ENCODE measurements at places on chromosomes 16 and 17.
A peak's percentile ranks its signal among the peaks of the same experiment; 100 is the strongest.

DNA sequence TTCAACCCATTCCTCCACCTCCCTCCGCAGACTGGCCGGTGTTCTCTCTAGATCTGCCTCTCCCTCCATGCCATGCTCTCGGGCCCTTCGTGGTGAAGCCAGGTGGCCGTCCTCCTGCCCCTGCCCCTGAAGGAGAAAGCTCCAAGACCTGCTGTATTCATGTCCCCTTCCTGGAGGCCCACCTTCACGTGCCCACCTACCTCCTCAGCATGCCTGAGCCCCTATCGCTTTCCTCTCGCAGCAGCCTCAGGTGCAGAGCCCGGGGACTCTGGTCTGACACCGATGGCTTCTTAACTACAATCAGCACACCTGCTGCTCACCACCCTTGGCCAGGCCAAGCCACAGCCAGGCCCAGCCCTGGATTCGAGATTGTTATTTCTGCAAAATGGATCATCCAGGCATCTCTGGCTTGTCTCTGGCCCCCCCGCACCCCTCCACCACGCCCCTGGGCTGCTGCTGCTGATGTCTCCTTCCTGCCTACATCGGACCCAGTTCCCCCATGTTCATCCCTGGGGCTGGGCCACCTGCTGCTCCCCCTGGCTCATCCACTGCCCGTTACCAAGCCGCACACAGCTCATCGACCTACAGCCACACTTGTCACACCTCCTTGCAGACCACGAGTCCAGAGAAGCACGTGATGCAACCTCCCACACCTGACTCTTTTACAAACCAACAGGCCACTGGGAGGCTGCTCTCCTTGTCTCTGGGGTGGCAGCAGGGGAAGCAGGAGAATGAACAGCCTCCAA is 32.5 kb upstream of the TNFRSF13B start:
- no peak for DNase-seq

GRCh38 chr17:37176723-37177122 is 199.1 kb upstream of the C17orf78 start:
- peak; percentile 39 for DNase-seq

DNA sequence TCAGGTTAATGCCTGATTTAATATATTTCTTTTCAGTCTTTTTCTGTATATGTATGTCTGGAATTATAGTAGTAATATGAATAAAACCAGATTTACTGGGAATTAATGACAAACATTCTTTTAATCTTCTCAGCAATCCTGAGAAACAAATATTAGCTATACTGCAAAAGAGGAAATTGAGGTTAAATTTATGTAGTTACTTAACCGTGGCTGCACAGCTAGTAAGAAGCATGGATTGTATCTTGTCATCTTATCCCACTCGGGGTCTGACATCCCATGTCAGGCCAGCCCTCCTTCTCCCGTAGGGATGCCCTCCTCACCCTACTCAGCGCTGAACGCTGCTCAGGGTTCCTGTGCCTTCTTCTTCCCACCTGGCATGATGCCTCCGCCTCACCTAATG is 143.0 kb downstream of the FTO start:
- DNase-seq: no peak

GRCh38 chr17:27568216-27568615 is 62.8 kb upstream of the LGALS9 start:
- no peak for DNase-seq

- DNase-seq: no peak
Observed at GRCh38 chr16:11025120-11025531, 80.8 kb downstream of the CLEC16A start.

- DNase-seq: no peak
Observed at GRCh38 chr17:38996660-38997337, 29.6 kb upstream of the FBXO47 start.

DNA sequence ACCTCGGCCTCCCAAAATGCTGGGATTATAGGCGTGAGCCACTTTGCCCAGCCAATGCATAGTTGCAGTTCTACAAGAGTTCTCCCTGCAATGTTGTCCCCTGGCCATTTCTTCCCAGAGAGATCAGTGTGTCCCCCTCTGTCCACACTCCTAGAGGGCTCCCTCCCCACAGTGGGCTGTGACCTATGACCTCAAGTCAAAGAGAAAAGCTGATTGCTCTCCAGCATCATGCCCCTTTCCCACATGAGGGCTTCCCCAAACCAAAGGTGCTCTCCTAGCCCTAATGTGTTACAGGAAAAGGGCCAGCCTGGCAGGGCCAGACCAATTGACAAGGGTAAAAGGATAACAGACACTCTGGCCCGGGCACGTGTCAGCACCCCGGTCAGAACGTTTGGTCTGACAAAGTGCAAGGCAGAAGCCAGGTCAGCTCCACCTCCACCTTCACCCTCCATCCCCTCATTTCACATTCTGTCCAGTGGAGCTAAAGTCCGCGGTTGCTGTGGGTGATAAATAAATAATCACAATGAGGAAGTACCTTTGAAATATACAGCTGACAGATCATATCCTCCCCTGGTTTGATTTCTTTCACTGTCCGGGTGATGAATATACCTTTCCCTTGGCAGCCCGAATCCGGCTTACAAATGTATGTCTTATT is 17.8 kb downstream of the TTLL6 start:
- DNase-seq: no peak

DNA sequence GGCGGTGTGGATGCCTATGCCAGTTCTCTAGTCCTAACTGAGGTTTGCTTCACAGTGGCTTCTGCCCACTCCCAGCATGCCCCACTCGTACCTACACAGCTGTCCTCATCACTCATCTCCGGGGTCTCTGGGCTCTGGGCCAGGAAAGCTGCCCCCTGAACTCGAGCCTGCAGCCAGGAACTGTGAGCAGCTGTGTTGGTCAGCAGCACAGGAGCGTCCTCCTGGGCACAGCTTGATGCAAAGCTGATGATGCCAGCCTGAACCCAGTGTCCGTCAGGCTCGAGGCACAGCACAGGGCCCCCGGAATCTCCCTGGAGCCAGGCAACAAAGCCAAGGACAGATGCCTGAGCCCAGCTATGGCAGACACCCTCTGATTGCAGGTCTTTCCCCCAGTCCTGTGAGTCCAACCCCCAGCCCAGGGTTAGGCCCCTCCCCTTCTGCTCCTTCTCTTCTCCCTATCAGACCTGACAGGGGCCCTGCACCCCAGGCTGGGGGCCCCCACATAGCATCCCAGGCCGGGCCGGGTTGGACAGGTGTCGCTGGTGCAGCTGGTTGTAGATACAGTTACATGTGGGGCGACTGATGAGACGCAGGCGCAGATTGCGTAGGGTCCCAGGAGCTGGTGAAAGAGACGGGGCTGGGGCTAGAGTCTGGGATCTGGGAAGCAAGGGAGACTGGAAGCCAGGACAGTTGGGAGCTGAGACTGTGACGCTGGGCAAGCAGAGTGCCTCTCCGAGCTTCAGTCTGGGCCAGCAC is 2.7 kb downstream of the PRSS53 start:
- no peak for DNase-seq

DNA sequence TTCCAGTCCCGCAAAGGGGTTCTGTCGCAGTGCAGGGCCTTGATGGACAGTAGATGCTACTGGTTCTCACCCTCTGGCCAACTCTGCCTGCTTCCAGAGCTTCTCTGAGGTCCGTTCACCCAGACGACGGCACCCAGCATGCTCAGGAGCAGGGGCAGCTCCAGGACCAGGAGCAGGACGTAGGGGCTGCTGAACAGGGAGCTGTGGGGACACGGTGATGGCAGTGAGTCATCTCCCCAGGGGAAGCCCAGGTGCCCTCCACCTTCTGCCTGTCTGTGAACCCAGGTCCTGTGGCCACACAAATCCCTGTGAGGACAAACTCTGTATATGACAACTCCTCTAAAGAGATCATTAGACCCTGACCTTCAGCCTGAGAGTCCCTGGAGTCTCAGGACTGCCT is 3.4 kb upstream of the CD300C start:
- DNase-seq: no peak

GRCh38 chr16:8998108-8998507 is 34.4 kb upstream of the USP7 start:
- DNase-seq: peak; percentile 67

DNA sequence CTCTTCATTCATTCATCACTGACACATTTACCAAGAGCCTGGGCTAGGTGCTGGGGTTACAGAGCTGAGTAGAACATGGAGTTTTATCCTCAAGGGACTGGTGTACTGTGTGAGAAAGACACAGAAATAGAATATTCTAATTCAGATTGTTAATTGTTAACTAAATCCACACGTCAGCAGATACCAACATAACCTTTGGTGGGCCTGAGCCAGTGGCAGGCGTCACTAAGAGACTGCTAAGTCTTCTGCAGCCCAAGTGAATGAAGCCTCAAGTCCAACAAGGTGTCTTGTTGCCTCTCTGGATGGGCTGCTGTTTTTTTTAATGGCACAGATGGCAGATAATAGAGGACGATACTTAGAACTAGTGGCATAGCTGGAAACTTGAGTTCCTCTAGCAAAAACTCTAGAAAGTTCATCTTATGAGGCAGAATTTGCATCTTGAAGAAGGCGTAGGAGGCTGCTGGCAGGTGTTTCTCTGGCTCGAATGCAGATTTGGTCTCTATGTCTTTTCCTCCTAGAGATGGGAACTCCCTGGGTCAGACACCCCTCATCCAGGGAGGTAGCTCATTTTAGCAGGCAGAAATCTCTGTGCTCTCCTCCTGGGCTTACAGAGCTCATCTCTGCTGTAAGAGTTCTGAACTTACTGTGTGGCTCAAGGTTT is 179.5 kb downstream of the NTN1 start:
- DNase-seq: no peak

DNA sequence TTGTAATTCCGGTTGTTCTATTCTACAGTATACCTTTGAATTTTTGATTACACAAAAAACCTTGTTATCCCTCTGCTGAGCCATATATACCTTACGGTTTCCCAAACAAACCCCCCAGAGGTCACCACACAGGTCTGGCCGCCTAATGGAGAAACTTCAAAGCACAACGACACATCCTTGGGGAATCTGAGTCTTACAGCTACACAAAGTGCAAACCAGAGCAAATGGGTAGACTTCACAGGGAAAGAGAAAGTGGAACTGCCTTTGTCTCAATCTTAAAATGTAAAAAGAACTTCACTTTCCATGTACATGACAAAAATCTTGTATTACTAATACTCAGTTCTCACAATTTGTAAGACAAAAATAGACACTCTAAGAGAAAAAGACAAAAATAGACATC is 2.7 kb downstream of the FBXO31 start:
- peak; percentile 51 for DNase-seq

- DNase-seq: no peak
Observed at GRCh38 chr16:15907863-15908478, 19.6 kb upstream of the CEP20 start.

- no peak for DNase-seq
Observed at GRCh38 chr17:72165867-72166439, 45.1 kb downstream of the SOX9 start.

GRCh38 chr16:88936008-88936555 is 40.9 kb downstream of the CBFA2T3 start:
- DNase-seq: no peak

DNA sequence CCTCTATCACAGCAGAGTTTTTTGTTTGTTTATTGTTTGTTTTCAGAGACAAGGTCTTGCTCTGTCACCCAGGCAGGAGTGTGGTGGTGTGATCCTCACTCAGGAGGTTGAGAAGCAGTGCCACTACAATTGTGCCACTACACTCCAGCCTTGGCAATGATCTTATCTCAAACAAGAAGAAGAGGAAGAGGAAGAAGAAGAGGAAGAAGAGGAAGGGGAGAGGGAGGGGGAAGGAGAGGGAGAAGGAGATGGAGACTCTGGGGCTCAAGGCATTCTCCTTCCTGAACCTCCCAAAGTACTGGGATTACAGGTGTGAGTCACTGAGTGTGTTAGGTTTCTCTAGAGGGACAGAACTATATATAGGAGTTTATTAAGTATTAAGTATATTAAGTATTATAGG is 17.1 kb upstream of the C17orf58 start:
- DNase-seq: no peak

GRCh38 chr17:49524473-49525359 is 29.6 kb downstream of the NGFR start:
- no peak for DNase-seq
